GM23248 (cell line): ENCODE measurements at places on chromosomes 2 and 18.

- peak; percentile 93 for DNase-seq
Measured at GRCh38 chr2:97868986-97869721, 126.6 kb downstream of the TMEM131 start.

GRCh38 chr2:181234487-181234891 is 222.7 kb upstream of the ITGA4 start:
- DNase-seq = no peak

GRCh38 chr2:19425419-19425818 is 67.0 kb upstream of the OSR1 start:
- peak; percentile 17 for DNase-seq

- DNase-seq = peak; percentile 50
Measured at GRCh38 chr2:40098786-40099470, 319.9 kb upstream of the THUMPD2 start.

DNA sequence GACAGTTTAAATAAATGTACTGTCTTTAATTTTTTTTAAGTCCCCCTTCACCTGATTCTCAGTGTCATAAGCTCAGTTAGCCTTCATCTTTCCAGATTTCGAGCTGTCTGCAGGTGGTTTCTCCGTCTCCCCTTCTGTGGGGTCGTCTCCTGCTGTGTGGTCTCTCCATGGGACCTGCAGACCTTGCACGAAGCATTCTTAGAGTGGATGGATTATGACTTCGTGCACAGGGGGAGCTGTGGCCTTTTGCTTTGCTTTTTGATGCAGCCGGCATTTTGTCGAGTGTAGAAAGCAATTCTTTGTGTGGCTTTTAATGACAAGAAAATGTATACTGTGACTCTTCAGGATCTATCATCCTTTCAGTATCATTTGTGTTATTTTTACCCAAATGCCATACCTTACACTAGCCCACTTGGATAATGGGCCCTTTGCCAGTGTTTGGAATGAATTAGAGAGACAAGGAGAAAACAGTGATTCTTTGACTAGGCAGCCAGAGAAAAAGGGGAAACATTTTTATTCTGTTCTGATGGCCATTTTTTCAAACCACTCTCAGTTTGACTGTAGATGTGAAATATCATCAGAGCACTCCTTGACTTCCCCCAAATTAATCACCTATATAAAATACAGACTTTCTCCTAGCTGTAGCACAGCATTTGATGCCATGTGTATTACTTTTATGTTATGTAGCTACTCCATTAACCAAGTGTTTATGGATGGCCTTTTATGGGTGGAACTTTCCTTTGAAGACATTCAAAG is 54.3 kb downstream of the ITGA6 start:
- no peak for DNase-seq

- DNase-seq = no peak
Measured at GRCh38 chr2:11810237-11810977, 64.0 kb downstream of the LPIN1 start.

DNA sequence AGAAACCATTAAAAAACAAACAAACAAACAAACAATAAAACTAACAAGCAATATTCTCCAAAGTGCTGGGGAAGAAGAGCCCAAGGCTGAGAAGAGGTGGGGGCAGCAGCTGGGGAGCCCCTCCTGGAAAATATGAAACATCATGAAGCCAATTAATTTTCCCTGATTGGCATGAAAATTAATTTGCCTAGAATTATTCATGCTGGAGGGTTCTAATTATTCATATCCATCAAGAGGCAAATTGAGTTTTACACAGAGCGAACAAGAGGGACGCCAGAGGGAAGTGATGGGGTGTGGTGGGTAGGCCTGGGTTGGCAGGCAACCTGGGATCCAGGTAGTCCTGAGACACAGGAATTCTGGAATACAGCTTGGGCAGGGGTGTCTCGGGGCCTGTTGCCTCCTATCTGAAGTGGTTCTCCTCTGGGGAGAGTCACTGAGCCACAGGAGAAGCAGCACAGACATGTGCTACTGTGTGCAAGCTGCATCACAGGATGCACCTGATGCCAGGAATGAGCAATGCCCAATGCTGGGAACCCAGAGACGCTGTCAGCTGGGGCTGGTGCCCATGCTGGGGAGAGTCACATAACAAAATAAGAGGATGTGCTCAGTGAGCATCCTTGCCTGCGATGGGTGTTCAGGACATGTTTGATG is 100.5 kb downstream of the TEX51 start:
- DNase-seq = no peak

DNA sequence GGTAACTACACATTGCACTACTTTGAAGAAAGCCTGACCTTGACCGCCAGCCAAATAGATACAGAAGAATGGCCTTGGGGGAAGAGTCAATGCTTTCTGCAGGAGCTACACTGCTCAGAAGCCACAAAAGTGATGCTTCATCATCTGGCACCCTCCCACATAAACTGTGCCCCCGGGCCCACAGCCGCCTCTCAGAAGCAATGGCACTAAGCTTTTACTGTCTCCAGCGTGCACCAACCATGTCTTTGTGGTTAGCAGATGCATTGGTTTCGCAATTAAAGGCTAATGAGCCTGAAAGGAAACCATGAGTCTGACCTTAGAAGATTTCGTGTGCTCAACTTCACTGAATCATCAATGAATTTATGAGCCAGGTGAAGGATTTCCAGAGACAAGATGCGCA is 209.4 kb upstream of the TRIB2 start:
- peak; percentile 95 for DNase-seq

- no peak for DNase-seq
Measured at GRCh38 chr2:135617501-135618015, 86.3 kb downstream of the R3HDM1 start.

- DNase-seq = no peak
Measured at GRCh38 chr2:230643576-230644291, 68.9 kb upstream of the CAB39 start.

DNA sequence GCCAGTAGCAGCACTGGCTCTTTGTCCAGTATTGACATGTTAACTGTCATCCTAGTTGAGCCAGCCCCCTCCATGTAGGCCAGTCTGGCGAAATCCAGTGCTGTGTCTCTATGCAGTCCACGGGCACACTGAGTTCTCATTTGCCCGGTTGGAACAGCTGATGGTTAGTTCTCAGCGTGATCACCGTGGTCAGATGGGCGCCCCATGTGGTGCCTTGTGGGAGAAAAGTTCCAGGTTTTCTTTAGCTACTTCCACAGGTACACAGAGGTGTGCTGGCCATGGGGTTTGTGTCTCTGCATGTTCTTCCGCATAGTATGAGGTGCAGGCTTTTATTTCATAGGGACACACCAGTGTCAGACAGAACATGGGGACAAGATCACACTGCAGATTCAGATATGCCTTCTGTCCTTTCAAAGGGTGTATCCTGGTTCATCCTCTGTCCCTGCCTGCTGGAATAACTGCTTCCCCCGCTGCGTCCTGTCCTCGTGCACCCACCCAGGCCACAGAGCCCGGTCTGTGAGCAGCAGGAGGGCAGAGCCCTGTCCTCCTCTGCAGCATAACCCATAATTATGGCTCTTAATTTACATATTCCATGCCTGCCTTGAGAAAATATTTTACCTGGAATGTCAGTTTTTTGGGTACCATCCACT is 334.1 kb downstream of the GBX2 start:
- DNase-seq = no peak

GRCh38 chr2:138042311-138042710 is 78.0 kb downstream of the HNMT start:
- DNase-seq = no peak

DNA sequence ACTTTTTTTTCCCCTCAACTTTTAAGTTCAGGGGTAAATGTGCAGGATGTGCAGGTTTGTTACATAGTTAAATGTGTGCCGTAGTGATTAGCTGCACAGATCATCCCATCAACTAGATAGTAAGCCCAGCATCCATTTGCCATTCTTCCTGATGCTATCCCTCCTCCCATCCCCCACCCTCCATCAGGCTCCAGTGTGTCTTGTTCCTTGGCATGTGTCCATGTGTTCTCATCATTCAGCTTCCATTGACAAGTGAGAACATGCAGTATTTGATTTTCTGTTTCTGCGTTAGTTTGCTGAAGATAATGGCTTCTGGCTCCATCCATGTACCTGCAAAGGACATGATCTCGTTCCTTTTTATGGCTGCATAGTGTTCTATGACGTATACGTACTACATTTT is 47.2 kb upstream of the STON1 start:
- no peak for DNase-seq

GRCh38 chr2:157359628-157360027 is 34.0 kb upstream of the ERMN start:
- no peak for DNase-seq

DNA sequence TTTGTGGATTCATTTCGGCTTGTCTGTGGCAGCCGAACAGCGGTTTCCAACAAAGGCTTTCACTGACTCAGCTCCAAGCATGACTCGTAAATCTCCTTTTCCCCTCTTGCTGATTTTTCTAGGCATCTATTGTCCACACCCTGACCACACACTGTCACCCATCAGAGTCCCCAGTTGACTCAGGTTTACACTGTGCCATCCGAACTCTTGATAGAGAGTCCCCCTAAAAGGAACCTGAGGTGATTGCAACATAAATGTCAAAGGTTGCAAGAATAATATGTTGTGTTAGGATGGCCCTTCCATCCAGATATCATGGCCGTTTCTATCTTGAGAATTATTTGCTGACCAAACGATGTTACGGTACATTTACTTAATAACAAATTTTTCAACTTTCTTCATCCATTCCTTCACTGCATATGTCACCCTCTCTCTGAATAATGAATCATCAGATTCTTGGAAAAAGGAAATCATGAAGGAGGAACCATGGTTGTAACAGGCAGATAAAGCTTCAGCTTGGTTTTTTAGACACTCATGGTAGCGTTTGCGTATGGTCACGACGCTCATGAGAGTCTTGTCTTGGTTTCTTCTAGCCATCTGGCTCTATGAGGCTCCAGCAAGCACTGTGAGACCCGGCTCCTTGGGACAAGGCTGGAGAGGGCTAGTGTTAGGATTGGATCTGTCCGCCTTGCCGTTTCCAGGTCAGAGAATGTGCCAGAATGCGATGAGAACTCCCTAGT is 72.1 kb downstream of the NPAS2 start:
- peak; percentile 80 for DNase-seq

GRCh38 chr2:218896501-218897393 is 16.1 kb downstream of the WNT10A start:
- no peak for DNase-seq
